HepG2 (cell line): ENCODE measurements at places on chromosomes 1 and 21. TPM values are rescaled to one million over a fixed set of nuclear protein-coding genes. Genes with fewer than 3 reads are reported as not detected.

GRCh38 chr1:14975119-14975518 lies 178.4 kb upstream of the TMEM51 start:
- H3K4me3 ChIP-seq: no peak overlapping the region
- no peak overlapping the region for H3K27ac ChIP-seq
- no peak for DNase-seq
- peaks cover 20% of the 10 kb centered on the region; the same call in 1 of the 2 replicates for H3K4me1 ChIP-seq
- H3K27me3 ChIP-seq: no peaks in the 10 kb centered on the region

Gene CLDN17
- not detected in 2 replicates for polyA plus RNA-seq

Gene SLC1A7
- 2.0 and 4.8 TPM in 2 replicates for polyA plus RNA-seq

DNA sequence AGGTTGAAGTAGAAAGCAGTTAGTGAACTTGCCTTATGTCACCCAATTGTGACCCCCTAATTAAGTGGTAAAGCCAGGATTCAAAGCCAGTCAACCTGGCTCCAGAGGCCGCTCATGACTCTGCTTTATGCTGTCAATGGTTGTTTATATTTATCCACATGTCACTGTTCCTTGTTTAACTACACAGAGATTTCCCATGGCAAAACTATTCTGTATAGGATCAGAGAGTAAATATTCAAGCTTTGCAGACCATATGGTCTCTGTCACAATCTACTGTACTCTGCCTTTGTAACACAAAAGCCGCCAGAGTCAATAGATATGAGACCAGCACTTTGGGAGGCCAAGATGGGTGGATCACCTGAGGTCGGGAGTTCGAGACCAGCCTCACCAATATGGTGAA lies 371.7 kb upstream of the PTBP2 start:
- no peaks in the 10 kb centered on the region for H3K27me3 ChIP-seq
- DNase-seq: no peak
- H3K4me3 ChIP-seq: no peak overlapping the region

- H3K36me3 ChIP-seq: peaks cover 7% of the 10 kb centered on the region
- no peaks in the 10 kb centered on the region for H3K4me1 ChIP-seq
- DNase-seq: no peak
These were observed 33.8 kb downstream of the THAP3 start for GRCh38 chr1:6658359-6659060.
